ENCODE measurements at places on chromosomes 16 and 17.
A peak's percentile ranks its signal among the peaks of the same experiment; 100 is the strongest.

DNA sequence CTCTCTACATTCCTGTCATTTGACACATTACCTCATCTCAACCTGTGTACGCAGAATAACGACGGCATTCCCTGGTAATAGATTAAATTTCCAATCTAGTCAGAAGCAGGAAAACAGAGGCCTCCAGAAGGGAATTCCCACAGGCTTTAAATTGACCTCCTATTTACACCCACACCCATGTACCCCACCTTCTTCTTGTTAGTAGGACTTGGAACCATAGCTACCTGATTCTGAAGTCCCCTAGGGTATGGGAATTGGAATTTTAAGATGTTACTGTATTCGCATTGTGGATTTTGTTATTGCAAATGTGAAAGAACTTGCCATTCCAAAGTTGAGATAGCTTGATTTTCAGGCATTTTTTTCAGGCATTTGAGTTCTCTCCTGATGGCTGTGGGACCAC, 377.5 kb upstream of the DYNLRB2 start:
- no peaks in the 10 kb centered on the region for H3K36me3 ChIP-seq
- no peaks in the 10 kb centered on the region for H3K27me3 ChIP-seq
- no peak overlapping the region for H3K4me3 ChIP-seq

- H3K27ac ChIP-seq, result peak overlapping the region; percentile 89
- no peaks in the 10 kb centered on the region for H3K27me3 ChIP-seq
- DNase-seq, result peak; percentile 82
- peaks cover 56% of the 10 kb centered on the region for H3K4me1 ChIP-seq
Observed at GRCh38 chr17:882827-883585, 96.6 kb downstream of the NXN start.

DNA sequence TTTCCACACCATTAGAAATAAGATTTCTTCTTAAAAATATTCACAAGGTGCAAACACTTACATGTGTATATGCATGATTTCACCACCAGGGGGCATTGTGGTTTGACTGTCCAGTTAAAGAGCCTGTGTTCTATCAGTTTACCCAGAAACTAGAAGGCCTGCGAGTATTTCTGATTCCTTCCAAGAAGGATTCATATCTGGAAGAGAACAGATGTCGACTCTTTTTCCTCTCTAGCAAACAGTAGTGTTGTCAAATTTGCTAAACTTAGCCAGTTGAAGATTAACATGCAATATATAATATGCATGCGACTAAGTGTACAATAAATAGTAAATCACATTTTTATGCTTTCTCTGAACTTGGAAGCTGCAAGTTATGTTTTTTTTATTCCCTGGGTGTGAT, 404.1 kb downstream of the WWOX start:
- no peaks in the 10 kb centered on the region for H3K4me1 ChIP-seq
- no peaks in the 10 kb centered on the region for H3K36me3 ChIP-seq
- no peak overlapping the region for H3K4me3 ChIP-seq
- no peak for DNase-seq
- H3K27me3 ChIP-seq, result no peaks in the 10 kb centered on the region

DNA sequence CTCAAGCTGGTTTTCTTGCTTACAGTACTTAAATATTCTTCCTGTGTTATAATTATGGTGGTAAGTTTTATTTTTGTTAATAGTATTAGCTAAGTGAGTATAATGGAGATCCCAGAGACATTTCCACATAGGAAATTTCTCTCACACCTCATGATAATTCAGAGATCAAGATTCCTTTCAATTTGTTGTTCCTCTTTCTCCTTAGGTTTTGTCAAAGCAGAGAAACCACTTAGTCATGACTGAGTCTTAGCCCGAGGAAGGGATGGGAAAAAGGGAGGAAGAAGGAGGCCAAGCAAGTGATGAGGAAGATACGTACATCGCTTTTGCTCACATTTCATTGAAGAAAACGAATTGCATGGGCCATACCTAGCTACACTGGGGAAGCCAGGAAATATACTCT, 18.4 kb downstream of the ESRP2 start:
- no peak overlapping the region for H3K4me3 ChIP-seq
- H3K27me3 ChIP-seq, result no peaks in the 10 kb centered on the region
- H3K4me1 ChIP-seq, result no peaks in the 10 kb centered on the region
- H3K27ac ChIP-seq, result no peak overlapping the region
- DNase-seq, result no peak
- no peaks in the 10 kb centered on the region for H3K36me3 ChIP-seq

DNA sequence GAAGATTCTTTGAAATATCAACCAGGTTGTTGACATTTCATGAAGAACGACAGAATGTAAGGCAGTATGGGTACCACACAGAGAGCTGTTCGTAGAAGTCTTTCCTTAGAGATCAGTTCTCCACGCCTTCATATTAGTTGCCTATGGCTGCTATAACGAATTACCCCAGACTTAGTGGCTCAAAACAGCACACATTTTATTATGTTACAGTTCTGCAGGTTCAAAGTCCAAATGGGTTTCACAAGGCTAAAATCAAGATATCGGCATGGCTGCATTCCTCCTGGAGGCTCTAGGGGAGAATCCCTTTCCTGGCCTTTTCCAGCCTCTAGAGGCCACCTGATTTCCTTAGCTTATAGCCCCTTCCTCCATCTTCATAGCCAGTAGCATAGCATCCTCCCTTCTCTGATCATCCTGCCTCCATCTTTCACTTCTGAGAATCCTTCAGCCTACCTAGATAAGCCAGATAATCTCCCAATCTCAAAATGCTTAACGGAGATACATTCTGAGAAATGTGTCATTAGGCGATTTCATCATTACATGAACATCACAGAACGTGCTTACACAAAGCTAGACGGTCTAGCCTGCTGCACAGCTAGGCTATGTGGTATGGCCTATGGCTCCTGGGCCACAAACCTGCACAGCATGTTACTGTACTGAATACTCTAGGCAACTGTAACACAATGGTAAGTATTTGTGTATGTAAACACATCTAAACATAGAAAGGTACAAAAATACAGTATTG, 26.0 kb downstream of the ERCC4 start:
- no peak overlapping the region for H3K4me3 ChIP-seq
- H3K27ac ChIP-seq, result no peak overlapping the region
- H3K27me3 ChIP-seq, result no peaks in the 10 kb centered on the region
- no peaks in the 10 kb centered on the region for H3K4me1 ChIP-seq

DNA sequence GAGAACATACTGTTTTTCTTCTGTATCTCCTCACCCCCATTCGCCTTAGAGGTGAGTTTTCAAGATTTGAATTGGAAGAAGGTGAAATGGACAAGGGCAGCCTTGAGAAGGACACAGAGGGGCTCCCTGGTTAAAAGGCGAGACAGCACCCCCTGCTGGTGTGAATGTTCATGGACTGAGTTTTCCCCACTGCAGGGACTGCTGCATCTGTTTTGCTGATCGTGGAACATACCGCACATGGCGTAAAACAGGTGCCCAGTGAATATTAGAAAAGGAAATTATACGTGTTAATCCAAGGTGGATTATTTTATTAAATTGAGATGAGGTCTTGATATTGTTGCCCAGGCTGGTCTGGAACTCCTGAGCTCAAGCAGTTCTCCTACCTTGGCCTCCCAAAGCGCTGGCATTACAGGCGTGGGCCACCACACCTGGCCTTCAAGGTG, 54.5 kb downstream of the NDE1 start:
- H3K36me3 ChIP-seq, result peaks cover 76% of the 10 kb centered on the region
- H3K4me3 ChIP-seq, result no peak overlapping the region
- H3K27ac ChIP-seq, result no peak overlapping the region
- H3K4me1 ChIP-seq, result no peaks in the 10 kb centered on the region
- DNase-seq, result no peak

- no peak overlapping the region for H3K4me3 ChIP-seq
- H3K4me1 ChIP-seq, result no peaks in the 10 kb centered on the region
- H3K27ac ChIP-seq, result no peak overlapping the region
Observed at GRCh38 chr17:44636562-44636961, 19.7 kb upstream of the MEIOC start.

DNA sequence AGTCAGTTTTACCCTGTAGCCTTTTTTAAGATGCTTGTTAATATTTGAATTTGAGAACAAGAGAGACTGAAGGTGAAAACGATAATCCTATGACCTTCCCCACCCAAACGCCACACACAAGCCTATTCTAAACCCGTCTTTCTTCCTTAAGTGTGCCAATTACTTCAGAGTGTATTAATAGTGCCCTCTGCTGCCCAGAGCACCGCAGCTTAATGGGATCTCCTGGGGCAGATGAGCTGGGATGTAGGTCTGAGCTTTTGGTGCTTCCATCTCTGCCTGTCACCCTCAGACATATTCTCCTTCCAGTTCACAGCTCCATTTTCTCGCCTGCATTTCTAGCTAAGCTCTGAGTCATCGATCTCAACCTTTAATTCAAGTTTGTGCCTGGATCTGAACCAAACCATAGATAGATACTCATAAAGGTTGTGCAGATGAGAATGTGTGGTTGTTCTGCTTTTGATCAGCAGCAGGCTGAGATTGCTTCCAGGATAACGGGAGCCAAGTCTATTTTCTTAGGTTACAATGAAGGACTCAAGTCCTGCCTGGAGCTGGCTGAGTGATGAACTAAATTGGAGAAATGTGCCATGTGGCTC, 46.4 kb upstream of the CDH13 start:
- peaks cover 4% of the 10 kb centered on the region for H3K27me3 ChIP-seq
- no peak overlapping the region for H3K27ac ChIP-seq
- H3K36me3 ChIP-seq, result no peaks in the 10 kb centered on the region

DNA sequence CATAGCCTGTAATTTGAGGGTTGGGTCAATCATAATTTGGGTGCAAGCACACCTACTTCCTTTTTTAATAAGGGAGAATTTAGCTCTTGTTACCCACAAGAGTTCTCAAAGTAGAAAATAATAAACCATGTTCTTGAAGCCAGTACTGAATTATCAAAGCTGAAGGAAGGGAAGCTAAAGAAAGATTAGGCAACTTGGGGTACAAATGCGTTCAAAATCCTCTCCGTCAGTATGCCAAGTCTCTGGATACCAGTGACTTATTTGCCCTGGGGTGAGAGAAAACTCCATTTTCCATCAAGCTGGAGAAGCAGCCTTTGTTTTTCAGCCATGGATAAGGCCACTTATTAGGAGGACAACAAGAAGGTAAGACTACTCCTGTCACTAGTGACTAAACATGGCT, 23.5 kb upstream of the DHRS13 start:
- DNase-seq, result no peak
- peaks cover 65% of the 10 kb centered on the region for H3K36me3 ChIP-seq
- H3K27ac ChIP-seq, result peak overlapping the region; percentile 49
- no peaks in the 10 kb centered on the region for H3K27me3 ChIP-seq
- no peak overlapping the region for H3K4me3 ChIP-seq

DNA sequence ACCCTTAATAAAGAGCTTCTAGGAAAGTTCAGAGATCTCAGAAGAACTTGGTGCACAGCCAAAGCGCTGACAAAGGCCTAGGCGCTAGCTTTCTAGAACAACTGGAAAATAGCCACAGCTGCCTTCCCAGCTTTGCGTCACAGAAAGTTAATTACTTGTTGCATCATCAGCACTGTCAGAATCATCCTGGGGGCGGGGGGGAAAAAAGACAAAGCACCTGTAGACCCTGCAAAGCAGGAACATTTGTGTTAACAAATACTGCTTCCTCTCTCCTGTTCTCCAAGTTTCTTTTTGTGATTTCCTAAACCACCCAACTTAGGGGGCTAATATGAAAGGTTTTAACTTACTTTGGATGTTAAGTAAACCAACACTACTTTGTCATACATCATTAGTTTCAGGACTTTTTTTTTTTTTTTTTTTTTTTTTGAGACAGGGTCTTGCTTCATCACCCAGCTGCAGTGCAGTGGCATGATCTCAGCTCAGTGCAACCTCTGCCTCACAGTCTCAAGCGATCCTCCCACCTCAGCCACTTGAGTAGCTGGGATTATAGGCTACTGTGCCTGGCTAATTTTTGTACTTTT, 4.8 kb upstream of the AARSD1 start:
- H3K27ac ChIP-seq, result no peak overlapping the region
- H3K4me1 ChIP-seq, result no peaks in the 10 kb centered on the region
- H3K4me3 ChIP-seq, result no peak overlapping the region
- H3K36me3 ChIP-seq, result no peaks in the 10 kb centered on the region
- no peaks in the 10 kb centered on the region for H3K27me3 ChIP-seq

DNA sequence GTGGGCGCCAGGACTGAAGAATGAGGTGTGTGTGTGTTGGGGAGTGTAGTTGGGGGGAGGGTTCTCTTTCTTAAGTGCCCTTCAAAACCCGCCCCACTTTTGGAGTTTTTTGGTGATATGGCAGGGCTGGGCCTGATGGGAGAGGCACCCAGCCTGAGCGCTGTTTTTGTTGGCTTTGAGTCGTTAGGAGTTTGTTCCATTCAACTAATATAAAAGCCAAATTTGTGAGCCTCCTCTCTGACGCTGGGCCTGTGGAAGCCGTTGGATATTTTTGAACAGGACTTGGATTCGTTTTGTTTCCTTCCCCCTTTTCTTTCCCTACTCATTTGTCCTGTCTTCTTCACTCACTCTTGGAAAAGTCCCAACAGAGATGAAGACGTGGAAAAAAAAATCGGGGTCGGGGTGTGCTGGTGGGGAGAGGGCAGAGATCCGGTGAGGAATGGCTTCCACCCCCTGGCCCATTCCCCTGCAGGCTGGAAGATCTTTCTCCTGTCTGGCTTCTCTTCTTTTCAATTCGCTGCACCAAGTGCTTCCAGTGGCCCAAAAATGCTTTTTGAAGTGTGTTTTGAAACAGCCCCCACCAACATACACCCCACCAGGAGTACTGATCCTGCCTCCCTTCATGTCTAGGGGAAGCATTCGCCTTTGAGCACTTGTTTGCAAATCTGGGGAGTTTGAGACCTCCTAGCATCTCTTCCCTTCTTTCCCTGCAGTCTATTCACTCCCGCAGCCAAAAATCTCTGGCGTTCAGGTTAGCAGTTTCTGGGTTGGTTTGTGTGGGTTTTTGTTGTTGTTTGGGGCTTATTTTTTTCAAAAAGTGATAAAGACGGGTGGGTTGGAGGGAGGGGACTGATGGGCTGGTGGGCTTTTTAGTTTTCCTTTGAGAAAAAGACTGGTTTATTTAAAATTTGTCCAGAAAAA, 2.6 kb downstream of the FZD2 start:
- H3K4me1 ChIP-seq, result peaks cover 3% of the 10 kb centered on the region
- H3K27ac ChIP-seq, result no peak overlapping the region
- DNase-seq, result no peak
- no peaks in the 10 kb centered on the region for H3K27me3 ChIP-seq
- no peaks in the 10 kb centered on the region for H3K36me3 ChIP-seq
- no peak overlapping the region for H3K4me3 ChIP-seq

GRCh38 chr17:32191306-32191705, 49.0 kb downstream of the RHOT1 start:
- peak overlapping the region; percentile 49 for H3K27ac ChIP-seq
- H3K4me3 ChIP-seq, result no peak overlapping the region
- no peak for DNase-seq
- peaks cover 53% of the 10 kb centered on the region for H3K36me3 ChIP-seq
